ELR (cell line): ENCODE measurements at places on chromosomes 3 and 15.
A peak's percentile ranks its signal among the peaks of the same experiment; 100 is the strongest.

GRCh38 chr3:176692199-176692965, 504.9 kb downstream of the TBL1XR1 start:
- DNase-seq = no peak

- DNase-seq = no peak
Measured at GRCh38 chr3:197495499-197495898, 60.3 kb downstream of the BDH1 start.

DNA sequence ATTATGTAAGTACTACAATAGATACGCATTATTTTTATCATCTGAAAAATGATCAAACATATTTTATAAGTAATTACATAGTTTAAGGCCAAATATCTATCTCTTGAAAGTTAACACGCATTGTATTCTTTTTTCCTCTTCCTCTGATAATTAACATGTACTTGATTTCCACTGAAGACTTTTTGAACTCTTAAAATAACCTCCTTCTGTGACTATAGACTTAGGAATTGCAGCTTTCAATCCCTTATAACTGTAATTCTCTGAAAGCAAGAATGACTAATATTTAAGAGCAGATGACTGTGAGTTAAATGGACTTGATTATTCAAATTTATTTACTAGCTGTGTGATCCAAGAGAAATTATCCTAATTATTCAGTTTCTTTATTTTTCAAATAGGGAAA, 730.6 kb upstream of the NECTIN3 start:
- peak; percentile 78 for DNase-seq

GRCh38 chr3:98821063-98821462, 57.9 kb downstream of the ST3GAL6 start:
- DNase-seq = no peak

DNA sequence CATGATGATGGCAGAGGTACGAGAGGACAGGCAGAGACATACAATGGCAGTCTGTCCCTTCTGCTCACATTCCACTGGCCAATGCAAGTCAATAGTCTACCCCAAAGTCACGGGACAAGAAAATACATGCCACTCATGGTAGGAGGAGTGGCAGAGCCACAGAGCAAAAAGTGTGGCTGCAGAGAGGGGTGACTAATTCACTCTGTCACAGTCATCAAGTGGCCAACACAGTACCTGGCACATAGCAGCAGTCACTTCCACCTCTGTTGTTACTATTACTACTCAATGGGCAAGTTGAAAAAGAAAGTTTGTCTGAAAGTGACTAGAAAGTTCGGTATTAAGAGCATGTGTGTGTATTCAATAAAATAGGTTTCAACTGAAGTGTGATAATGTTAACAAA, 91.4 kb downstream of the SMAD3 start:
- DNase-seq = no peak

DNA sequence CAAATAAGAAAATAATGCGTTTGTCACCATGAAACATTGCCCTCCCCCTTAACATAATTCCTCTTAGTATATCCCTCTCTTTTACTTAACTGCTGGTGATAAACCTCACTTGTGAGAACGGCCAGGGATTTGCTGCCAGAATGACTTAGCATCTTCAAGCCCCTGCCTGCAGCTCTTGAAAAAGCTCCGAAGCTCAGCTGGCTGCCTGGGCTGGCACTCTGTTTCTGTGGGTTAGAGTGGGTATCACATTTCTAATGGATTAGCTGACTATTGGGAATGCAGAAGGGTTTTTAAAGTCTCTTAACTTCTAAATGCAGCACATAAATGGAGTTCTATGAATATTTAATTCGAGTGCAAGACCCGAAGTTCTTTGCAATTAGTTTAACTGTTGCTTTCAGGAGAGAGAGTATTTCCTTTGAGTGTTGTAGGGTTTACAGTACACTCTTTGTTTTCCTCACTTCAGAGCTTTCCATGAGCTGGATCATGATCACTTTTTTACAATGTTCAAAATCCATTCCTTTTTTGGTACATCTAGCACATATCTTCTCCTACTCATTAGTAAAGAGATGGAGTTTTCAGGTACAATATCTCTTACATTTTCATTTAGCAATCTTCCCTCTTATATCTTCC, 124.7 kb upstream of the RBMS3 start:
- no peak for DNase-seq

GRCh38 chr3:85979034-85979433, 1011.9 kb downstream of the VGLL3 start:
- no peak for DNase-seq

GRCh38 chr3:126373682-126374601, 16.7 kb upstream of the KLF15 start:
- DNase-seq = no peak

DNA sequence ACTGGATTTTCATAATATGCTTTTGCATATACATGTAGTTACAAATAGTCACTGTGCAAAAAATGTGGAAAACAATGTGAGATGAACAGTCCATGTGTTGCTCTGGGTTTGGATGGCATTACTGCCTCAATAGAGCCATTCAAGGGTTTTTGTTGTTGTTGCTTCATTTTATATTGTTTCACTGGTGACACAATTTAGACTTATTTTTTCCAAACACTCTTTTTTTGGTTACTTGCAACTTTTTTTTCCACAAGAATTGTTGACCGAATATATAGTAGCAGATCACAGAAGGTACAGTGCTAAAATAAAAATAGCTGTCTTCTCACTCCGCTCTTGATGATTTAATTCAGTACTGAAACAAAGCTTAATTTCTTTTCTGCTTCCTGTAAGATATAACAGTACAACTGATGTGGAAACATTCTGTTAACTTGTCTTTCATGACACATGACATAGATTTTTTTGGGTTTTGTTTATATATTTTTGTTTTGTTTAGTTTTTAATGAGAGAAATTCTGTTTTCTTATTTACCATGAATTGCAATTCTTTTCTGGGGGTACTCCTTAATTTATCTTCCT, 618.6 kb downstream of the NAALADL2 start:
- DNase-seq = no peak

DNA sequence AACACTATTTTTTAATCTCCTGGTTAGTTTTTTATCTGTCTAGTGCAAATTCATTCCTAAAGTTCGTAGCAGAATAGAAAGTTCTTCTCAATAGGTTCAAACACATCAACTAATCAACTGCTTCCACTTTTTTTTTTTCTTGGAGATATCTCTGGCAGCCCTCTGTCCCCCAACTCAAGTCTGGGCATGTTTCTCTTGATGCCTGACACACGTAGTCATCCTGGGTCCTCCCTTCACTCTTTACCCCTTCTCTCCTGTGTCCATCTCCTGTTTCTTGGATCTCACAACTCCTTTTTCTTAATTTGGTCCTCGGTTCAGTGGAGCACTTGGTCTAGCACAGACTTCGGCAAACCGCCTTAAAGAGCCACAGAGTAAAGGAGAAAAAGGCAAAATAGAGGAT, 14.4 kb downstream of the TNFAIP8L3 start:
- no peak for DNase-seq

DNA sequence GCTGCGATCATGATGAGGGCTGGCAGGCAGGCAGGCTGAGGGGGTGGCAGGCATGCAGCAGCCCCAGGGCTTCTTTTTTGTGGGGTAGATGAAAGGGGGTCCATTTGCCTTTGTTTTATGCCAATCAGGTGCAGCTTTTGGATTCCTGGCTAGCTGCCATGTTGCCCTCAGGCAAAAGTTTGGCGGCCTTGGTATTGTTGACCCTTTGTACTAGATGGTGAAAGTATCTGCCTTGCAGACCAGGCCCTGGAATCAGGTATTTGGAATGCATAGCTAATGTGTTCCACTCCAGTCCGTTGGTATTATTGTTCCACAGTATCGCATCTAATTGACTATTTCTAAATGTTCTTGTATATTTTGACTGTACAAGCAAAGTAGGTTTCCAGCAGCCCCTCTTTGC, 35.0 kb downstream of the EEFSEC start:
- DNase-seq = no peak

- no peak for DNase-seq
Measured at GRCh38 chr3:161557445-161558150, 61.0 kb downstream of the OTOL1 start.

GRCh38 chr3:155296413-155296812, 2.9 kb upstream of the STRIT1 start:
- DNase-seq = no peak

DNA sequence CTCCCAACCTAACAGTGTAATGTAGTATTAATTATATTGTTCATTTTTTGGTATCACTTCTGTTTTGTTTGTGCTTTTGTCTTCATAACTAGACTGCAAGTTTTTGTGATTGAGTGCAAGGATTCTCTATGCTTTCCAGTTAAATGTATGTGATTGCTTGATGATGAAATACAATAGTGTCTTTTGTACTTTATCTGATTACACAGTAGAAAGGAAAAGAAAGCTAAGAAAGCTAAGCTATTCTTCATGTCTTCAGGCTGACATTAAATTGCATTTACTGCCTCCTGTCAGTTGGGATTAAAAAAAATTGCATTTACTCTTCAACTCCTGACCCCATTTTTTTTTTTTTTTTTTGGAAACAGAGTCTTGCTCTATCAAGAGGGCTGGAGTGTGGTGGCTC, 28.5 kb downstream of the RTF1 start:
- no peak for DNase-seq

GRCh38 chr3:150407808-150408220, 284 bp upstream of the TSC22D2 start:
- peak; percentile 77 for DNase-seq

GRCh38 chr3:133037436-133037835, 755 bp upstream of the TMEM108 start:
- no peak for DNase-seq

DNA sequence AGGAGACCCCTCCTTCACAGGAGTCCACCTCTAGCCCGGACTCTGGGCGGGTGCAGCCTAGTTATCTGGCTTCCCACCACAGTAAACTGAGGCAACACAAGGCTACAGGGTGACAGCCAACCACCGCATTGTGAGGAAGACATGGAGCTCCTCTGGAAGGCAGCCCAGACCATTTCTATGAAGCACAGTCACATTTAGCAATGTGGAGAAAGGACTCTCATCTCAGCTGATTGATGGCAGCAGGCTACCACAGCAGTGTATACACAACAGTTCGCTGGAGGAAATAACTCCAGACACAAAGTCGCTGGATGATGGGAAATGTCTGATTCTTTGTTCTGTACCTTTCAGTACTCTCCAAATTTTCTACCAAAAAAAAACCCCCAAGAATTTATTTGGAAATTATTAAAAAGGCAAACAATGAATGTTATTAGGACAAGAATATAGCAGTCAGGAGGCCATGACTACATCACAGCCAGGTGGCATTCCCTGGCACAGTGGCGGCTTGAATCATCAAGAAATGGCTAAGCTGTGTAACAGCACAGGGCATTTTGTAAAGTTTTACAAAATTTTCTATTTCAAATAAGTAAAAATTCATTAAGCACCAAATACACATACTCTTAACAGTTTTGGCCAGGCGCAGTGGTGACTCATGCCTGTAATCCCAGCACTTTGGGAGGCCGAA, 40.1 kb downstream of the FAN1 start:
- no peak for DNase-seq

- no peak for DNase-seq
Measured at GRCh38 chr15:85772668-85773067, 22.1 kb downstream of the KLHL25 start.

- no peak for DNase-seq
Measured at GRCh38 chr3:52280050-52280461, 1.6 kb upstream of the WDR82 start.

DNA sequence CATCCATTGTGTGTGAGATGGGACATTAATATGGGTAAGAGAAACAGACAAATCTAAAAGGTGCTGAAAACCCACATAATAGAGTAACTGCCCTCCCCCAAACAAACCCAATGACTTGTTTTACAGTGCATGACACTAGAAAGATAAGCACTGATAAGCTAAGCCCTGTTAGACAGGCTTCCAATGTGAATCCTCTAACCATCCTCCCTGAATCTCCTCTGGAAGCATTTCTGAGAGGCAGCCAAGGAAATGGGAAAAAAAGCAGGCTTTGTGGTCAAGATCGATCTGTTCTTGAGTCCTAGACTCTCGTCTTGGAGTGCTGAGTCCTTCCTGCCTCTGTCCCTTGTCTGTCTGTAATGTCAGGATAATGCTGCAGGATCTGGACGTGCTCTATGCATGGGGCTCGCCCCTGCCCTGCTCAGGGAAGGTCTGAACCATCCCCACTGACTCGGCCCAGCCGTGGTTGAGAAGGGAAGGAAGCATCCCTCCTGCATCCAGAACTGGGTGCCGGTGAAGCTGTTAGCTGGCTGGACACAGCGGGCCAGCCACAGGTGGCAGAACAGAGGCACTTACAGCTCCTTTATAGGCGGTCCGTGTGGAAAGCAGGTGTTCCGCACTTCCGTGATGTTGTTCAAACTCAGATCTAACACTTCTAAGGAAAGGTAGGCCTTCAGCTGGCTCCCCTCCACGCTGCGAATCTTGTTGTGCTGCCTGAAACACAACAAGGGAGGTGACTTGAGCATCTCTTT, 84.1 kb downstream of the LRIG1 start:
- no peak for DNase-seq

DNA sequence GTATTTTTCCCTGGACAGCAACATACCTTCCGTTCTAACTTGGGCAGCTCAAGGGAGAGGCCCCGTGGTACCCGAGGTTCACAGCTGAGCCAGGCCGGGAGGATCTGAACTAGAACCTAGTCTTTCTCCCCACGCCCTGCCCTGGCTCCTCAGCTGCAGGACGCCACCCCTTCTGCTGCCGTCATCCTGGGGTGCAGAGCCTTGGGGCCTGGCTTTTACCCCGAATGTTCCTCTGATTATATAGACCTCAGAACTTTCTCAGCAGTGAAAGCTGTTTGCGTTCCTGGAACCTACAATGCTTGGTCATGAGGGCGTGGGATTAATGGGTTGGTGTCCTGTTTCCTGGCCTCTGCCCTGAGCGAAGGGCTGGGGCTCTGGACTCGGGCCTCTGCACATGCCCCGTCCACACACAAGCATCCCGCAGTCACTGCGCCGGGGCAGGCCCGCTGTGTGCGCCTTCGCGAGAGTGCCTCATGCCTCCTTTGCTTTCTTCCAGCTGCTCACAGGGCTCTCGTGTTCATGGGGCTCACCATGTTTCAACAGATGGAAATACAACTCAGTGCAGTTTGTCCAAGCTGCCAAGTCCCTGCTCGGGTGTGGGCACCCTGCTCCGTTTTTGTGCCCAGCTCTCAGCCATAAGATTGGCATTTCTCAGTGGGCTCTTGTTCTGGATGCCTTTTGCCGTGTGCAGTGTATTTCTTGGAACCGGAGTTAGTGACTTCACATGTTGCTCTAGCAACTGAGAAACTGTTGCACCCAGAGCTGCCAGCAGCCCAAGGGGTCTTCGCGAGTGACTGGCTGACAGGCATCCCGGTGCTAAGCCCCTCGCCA, 20.4 kb downstream of the SYNM start:
- no peak for DNase-seq

- DNase-seq = peak; percentile 16
Measured at GRCh38 chr3:187717572-187717971, 15.2 kb upstream of the RTP2 start.

DNA sequence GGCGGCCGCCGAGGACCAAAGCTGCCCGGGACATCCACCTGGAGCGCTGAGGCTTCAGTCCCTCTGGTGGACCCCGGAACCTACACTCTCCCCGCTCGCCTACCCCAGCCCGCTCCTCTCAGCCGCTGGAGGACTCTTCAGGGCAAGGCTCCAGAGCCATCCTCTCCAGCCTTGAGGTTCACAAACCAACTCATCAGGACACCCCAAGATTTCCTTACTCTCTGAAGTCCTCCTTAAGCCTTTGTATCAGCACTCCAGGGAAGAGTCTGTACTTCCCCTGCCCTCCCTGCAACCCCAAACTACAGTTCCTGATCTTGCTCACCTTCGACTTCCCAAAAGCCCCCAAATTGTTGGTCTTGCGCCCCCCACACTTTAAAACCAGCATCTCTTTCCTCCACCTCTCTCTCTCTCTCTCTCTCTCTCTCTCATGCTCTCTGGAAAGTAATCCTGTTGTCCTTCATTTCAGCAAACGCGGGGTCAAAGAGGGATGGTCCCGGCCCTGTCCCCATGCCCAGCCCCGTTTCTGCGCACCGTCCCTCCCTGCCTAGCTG, 438 bp downstream of the THBS1 start:
- DNase-seq = no peak
